GDM1 (cell line): ENCODE measurements at places on chromosomes 2 and 18.
A peak's percentile ranks its signal among the peaks of the same experiment; 100 is the strongest.

- DNase-seq = no peak
Measured at GRCh38 chr2:65491381-65491905, 59.0 kb upstream of the SPRED2 start.

DNA sequence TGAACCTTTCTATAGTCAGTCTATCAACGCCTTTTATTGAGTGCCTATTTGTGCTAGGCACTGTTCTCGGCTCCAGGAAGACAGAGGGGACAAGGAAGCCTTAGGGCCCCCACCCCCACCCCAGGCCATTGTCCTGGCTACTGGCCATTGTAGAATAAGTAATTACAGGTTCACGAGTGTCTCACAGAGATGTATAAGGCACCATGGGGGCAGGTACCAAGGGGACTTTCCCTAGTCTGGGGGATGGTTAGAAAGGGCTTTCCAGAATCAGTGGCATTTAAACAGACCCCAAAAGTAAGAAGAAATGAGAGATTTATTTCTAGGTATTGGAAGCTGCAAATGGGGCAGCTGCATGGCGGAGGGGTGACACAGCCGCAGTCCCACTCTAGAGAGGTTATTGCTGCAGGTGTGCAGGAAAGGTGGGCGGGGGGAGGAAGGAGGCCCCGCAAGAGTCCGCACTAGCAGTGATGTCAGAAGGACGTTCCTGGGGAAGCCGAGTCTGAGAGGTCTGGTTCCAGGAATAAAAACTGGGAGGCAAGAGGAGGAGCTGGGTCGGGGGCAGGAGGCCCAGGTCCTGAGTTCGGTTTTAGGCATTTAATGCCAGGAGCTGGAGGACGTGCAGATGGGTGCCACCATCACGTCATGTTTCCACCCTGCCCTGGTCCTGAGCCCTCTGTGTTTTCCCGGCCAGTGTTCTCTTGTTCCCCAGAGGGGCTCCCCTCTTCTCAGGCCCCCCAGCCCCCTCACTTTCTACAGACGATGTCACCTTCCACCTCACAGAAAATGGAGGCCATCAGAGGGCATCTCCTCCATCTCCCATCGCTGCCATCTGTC, 30.5 kb downstream of the FOSL2 start:
- no peak for DNase-seq

DNA sequence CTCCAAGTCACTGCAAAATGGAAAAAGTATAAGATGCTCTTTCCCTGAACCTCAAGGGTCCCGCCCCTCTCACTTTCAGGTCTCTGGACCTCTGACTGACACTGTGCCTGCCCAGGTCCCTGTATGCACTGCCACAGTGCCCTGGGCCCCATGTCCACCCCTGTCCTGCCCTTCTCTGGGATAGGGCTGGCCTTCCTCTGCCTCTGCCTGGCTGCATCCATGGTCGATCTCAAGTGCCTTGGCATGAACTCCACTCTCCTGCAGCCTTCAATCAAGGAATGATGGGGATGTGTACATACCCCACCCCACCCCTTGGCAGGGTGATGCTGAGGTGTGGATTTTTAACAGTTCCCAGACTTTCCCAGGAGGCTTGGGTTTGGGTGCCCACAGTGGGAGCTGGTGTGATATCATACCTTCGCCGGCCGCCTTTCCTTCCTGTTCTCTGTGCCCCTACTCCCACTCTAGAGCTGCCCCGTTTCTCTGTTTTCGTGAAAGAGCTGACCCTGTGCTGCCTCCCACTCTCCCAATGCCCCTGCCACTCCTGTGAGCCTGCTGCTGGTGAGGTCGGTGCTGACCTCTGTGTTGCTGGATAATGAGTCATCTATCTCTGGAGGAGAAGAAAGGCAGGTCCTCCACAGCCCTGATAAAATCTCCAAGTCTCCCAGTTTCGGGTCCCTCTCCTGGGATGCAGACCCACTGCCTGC, 18.9 kb downstream of the PTPN18 start:
- DNase-seq = no peak

DNA sequence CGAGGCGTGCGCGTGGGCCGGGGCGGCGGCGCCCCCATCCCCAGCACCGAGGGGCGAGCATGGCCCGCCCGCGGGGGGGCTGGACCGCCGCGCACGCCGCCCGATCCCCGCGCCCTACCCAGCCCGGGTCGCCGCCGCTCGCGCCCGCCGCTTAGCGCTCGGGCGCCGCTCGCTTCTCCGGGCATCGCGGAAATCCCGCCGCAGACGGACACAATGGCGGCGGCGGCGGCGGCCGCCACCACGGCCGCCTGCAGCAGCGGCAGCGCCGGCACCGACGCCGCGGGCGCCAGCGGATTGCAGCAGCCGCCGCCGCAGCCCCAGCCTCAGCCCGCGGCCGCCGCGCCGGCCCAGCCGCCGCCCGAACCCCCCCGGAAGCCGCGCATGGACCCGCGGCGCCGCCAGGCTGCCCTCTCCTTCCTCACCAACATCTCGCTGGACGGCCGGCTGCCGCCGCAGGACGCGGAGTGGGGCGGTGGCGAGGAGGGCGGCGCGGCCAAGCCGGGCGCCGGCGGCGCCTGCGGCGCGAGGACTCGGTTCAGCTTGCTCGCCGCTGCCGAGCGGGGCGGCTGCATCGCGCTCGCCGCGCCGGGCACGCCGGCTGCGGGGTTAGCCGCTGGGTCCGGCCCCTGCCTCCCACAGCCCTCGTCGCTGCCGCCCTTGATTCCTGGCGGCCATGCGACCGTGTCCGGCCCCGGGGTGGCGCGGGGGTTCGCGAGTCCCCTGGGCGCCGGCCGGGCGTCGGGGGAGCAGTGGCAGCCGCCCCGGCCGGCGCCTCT, 453 bp downstream of the CABLES1 start:
- DNase-seq = no peak

- DNase-seq = no peak
Measured at GRCh38 chr18:66616523-66616983, 12.7 kb upstream of the CDH19 start.

- no peak for DNase-seq
Measured at GRCh38 chr2:197157879-197158537, 152.6 kb downstream of the ANKRD44 start.

DNA sequence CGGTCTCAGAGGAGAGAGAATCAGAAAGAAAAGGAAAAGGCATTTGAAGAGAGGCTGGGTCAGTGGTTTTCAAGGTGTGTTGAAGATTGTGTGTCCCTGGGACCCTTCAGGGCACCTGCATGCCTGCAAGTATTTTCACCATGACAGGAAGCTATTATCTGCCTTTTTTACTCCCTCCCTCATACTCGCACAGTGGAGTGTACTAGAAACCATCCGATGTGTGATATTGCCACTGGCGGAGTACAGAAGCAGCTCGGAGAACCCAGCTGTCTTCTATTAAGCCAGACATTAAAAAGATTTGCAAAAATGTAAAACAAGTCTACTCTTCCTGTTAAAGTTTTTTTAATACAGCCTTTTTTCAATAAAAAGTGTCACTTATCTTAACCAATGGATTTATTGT, 33.7 kb upstream of the RFX8 start:
- no peak for DNase-seq

DNA sequence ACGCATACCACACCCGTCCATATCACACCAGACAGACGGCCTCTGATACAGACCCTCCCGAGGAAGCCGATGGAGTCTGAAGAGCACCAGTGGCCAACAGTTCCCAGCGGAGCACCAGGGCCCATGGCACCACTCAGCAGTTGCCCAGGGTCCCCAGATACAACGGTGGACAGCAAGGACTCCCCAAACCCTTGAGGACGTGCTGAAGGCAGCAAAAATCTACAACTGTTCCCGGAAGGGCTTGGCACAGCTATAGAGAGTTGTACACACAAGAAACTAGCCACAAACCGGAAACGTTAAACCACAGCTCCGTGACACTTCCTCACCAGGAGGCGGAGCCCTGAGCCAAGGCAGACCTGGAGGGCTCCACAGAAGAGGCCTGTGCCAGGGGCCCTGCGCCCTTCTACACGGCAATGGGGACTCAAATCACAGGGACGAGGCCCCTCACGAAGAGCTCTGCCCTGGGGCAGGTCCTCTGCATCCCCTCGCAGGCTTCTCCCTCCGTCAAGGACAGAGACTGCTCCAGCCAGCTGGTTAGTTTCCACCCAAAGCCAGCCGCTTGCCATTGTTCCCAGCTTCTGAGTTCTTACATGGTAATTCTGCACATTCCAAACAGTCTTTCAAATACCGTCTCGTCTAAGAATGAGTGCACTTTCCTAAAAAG, 133.4 kb downstream of the HDAC4 start:
- DNase-seq = peak; percentile 80

DNA sequence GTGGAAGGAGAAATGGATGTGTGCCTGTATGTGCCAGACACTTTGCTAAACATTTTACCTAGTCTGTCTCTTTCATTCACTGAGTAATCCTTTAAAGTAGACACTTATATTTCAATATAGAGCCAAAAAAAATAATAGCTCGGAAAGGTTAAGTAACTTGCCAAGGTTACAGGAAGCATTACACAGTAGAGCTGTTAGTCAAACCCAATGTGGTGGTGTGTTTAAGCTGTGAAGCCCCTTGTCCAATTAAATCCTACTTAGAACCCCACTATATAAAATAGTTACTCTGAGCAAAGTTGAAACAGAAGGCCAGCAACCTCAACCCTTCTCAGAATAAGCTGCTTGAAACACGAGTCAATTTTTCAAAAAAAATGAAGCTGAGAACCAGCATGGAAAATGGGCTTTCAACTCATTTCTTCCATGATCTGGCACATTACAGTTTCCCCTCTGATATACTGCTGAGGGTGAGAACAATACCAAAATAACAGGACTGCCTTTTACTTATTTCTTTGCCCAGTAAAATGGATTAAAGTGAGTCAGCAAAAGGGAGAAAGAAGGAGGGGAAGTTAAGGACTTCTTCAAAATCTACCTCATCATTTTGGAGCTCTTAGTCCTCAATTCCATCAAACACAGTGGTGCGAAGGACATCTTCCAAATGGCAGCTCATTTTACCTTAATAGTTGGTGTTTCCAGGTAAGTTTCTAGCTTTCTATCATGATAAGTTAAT, 7.9 kb downstream of the RDH14 start:
- no peak for DNase-seq

DNA sequence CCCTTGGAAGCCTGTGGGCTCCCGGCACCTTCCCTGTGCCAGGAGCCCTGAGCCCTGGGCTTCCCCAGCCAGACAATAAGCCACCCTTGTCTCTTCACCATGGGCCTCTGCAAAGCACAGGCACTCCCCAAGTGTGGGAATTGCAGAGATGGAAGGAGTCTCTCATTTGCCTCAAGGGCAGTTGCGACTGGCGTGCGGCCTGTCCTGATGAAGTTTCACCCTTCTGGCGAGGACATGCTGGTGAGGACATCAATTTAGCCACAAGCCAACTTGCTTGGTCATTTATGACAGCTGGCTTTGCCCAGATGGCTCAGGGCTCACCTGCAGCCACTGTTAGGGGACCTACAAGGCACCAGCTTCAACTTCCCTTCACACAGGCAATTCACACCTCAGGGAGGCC, 180.2 kb downstream of the ANAPC1 start:
- no peak for DNase-seq

- DNase-seq = no peak
Measured at GRCh38 chr2:242057379-242058040, 188.0 kb downstream of the RTP5 start.

DNA sequence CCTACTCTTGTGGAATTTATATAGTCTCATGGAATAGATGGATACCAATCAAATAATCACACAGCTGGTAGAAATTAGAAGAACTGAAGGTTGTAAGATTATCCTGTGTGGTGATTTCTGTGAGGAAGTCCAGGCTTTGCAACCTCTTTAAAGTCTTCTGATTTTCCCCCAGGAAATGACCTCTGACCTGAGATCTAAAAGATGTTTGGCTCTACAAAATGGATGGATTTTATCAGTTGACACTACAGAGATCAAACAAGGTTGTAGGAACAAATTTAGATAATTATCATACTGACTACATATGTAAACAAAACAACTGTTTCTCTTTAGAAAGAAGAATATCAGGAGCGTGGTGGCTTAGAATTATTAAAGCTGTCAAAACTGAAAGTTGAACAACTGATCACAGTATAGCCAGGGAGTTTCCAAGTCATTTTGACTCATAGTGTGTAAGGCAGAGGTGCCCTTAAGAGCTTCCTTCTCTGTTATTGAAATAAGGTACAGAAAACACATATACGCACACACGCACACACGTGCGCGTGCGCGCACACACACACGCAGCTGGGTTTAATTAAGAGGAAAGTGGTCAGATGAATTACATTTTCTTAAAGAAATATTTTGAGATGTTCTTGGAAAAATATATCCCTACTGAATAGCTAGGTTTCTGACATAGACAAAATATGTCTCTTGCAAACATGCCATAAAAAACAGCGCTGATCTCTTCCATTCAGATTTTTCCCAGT, 35.5 kb upstream of the PELI1 start:
- no peak for DNase-seq

DNA sequence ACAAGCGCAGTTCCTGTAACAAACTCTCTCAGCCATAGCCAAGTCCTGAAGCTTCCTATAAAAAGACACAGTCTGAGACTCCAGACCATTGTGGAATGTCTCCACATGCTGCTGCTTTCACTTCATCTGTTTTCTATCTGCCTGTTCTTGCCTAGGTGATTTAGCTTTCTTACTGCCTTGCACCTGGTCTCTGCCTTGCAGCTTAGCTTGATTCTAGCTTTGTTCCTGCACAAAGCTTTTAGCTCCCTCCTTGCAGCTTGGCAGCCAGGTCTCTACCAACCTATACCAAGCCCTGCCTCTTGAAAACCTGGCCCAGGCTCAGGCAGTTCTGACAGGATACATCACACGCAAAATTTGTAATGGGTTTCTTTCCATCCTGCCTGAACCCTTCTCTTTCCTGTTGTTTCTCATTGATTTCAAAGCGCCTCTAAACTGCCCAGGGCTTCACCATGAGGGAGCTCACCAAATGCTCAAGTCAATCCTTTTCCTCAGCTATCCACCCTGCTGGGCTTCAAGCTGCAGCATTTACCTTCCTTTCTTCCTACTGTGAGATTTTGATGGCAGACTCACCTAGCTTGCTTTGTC, 941.3 kb upstream of the NXPH2 start:
- DNase-seq = no peak

DNA sequence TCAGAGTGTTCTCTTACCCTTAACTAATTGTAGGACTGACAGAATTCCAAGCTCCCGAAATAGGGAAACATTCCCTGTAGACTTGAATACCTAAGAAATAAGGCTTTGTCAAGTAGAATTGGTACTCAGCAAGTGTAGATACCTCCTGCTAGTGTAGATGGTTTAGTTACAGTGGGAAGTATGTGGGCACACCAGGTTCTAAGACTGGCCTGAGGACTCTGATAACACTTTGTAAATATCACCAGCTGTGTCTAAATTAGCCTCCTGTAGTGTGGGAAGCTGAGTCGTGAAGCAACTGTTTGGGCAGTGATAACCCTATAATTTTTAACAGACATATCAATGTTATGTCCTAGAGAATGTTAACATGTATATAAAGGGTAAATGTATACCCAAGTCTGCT, 304.5 kb downstream of the SLC8A1 start:
- no peak for DNase-seq
